Pulmonary artery endothelial cell (primary cell): ENCODE measurements at places on chromosomes 4 and X. TPM values are rescaled to one million over a fixed set of nuclear protein-coding genes. Genes with fewer than 3 reads are reported as not detected.

GRCh38 chr4:88771883-88772450 is 74.3 kb upstream of the NAP1L5 start:
- no peak for DNase-seq

DNA sequence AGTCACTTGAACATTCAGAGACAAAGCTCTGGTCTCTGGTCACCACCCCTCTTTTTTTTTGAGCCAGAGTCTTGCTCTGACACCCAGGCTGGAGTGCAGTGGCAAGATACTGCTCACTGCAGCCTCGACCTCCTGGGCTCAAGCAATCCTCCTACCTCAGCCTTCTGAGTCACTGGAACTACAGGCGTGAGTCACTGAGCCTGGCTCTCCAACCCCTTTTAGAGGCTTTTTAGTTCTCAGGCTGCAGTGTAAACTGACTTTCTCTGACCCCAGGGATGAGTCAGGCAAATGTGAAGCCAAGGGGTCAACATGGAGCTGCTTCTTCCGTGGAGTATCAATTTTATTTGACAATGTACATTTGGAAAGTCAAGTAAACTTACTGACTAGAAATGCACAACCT is 229.2 kb downstream of the PTTG2 start:
- DNase-seq = no peak

DNA sequence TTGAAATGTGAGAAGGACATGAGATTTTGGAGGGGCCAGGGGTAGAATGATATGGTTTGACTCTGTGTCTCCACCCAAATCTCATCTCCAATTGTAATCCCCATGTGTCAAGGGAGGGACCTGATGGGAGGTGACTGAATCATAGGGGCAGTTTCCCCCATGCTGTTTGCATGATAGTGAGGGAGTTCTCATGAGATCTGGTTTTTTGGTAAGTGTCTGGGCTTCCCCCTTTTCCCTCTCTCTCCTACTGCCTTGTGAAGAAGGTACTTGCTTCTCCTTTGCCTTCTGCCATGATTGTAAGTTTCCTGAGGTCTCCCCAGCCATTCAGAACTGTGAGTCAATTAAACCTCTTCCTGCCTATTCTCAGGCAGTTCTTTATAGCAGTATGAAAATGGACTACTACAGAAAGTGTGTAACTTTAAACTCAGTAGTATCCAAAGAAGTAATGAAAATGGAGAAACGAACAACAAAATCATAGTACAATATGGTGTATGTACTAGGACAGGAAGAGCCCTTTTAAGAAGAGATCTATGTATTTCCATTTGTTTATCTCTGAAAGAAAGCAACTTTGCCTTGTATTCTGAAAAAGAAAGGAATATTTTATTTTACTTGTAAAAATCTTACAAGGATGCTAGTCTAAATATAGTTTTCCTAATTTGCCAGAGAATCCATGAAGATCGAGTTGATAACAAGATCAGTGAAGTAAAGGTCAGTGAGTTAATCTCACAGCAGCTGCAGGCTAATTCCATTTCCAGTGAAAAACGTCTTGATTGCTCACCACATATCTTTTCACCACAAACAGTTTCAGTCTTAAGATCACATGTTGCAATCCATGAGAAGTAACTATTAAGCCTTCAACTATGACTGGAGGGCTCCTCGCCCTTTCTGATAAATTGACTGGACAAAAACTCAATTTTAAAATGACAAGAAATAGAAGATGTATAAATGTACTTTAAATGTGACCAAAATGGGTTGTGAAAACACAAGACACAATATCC is 20.5 kb downstream of the PKD2 start:
- no peak for DNase-seq

GRCh38 chr4:41452484-41453225 is 85.3 kb upstream of the LIMCH1 start:
- no peak for DNase-seq

GRCh38 chr4:69321153-69321729 is 41.0 kb downstream of the UGT2B28 start:
- no peak for DNase-seq

ATP5ME gene
- 124 and 276 TPM in 2 replicates for total RNA-seq

FAM241A gene
- 11.3 and 12.2 TPM in 2 replicates for total RNA-seq

GRCh38 chr4:180028682-180029081 is 2214.5 kb upstream of the TENM3 start:
- DNase-seq = no peak

GRCh38 chr4:74884266-74884665 is 48.6 kb upstream of the PARM1 start:
- DNase-seq = no peak

- peak; percentile 60 for DNase-seq
These were observed at the start of gene BCORL1 for GRCh38 chrX:129982300-129983251. BCORL1 (plus strand) TSS chrX:129982635; CDS start chrX:130005232, 22,597 bp downstream.

SCRG1 gene
- total RNA-seq = not detected in 2 replicates

- DNase-seq = no peak
These were observed 105.8 kb upstream of the EGFL6 start for GRCh38 chrX:13463608-13464007.

SNCA gene
- total RNA-seq = 120 and 211 TPM in 2 replicates

- no peak for DNase-seq
These were observed 4.4 kb upstream of the FBXW7 start for GRCh38 chr4:152540293-152540674.

STK26 gene
- total RNA-seq = 0.33 and 7.7 TPM in 2 replicates

GRCh38 chr4:113645771-113646441 is 115.6 kb downstream of the CAMK2D start:
- peak; percentile 45 for DNase-seq

DNA sequence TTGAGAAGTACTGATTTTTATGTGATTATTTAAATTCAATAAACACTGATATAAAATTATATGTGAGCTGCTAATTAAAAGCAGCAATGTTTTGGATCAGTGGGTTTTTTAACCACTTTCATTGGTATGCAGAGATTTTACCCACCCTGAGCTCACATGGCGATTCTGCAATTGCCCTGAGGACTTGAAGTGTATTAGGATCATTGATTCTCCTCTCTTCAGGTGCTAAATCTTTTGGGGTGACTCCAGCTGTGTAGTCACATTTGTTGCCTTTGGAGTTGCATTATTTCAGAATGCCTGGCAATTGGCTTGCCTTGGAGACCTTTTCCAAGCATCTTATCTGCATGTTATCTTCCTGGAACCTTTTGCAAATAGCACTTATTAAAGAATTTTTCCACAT is 51.3 kb downstream of the UGT8 start:
- no peak for DNase-seq

GRCh38 chrX:28586286-28586685 is 960 bp upstream of the IL1RAPL1 start:
- no peak for DNase-seq

CENPVL2 gene
- not detected in 2 replicates for total RNA-seq

GRCh38 chr4:150664935-150665334 is 83.0 kb downstream of the MAB21L2 start:
- peak; percentile 44 for DNase-seq

DNA sequence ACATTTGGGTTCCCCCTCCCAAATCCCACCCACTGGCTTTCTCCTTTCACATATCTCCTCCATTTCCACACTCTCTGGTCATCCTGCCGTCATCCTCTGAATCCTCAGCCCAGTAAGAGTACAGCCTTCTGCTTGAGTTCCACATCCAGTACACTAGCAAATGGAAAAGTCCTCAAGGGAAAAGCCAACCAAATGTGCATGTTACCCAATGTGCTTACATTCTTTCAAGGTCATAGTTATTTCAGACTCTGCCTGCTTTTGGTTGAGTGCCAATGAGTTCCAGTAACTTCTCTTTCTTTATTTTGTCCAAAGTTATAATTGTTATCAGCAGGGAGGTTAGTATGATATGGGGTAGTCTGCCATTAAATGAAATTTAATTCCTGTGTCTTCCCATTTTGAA is 78.1 kb downstream of the SRPX start:
- no peak for DNase-seq

DNA sequence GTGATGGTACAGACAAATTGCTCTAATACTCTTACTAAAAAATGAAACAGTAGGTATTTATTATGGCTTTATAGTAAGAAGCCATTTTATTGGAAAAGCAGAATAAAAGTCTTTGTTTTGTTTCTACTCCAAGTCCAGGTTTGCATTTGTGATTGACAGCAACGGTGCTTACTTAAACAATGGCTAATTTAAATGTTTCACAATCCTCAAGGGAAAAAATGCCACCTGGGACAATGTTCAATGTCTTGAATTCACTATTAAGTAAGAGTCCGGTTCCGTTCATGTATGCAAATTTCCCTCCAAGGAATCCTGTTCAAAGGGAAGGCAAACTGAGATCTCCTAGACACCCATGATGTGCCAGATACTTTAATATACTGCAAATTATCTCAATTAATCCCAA is 123.6 kb downstream of the RBM47 start:
- no peak for DNase-seq

ARR3 gene
- total RNA-seq = not detected in 2 replicates

GRCh38 chr4:8182294-8182693 is 16.8 kb upstream of the SH3TC1 start:
- DNase-seq = no peak

- no peak for DNase-seq
These were observed 52.5 kb upstream of the INTU start for GRCh38 chr4:127580300-127580699.

DNA sequence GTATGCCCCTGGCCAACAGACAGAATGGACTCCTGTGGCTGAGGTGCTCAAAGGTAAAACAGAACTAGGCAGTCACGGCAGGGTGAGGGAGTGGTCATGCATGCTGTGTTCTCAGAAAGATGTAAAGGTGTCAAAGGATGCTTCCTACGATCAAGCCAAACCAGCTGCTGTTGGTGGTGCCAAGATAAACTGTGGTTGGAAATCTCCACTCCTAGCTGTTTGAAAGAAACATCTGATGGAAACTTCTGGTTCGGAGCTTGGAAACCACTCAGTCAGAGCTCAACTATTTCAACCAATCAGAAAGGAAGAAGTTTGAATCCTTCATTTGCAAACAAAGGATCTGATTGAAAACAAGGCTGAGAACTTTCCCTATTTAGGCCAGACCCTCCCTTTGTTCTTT is 68.5 kb upstream of the DDX60 start:
- DNase-seq = no peak

GRCh38 chr4:169183581-169183980 is 87.2 kb downstream of the SH3RF1 start:
- DNase-seq = no peak

TRO gene
- total RNA-seq = 1.6 and 7.2 TPM in 2 replicates

DNA sequence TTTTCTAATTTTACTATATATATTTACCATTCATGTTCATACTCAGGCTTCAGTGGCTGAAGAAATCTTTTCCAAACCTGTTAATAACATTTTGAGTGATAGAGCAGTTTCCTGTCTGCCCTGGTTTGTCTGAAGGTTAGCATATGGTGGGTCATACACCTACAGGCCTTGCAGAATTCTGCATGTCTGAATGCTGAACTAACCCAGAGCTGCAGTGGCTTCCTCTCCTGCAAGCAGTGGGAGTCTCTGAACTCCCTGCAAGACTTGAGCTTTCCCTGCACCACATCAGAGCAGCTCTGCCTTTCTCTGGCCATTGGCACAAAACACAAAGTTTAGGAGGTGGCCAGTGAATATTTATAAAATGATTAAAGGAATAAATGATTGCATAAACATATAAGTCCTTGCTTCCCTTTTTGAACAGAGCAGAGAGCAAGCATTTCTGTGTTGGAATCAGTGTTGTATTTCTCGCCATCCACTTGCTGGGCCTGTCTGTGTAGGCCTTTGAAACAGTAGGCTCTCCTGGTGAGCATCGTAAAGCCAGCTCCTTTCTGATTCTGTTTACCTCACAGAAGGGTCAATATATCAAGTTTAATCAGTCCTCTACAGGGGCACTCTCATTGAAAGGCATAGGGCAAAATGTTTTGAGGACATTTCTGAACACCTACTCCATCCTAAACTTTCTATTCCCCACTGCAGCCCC is 15.0 kb upstream of the UNC5C start:
- no peak for DNase-seq

- no peak for DNase-seq
These were observed 244.3 kb downstream of the CBR4 start for GRCh38 chr4:168765726-168766125.

- no peak for DNase-seq
These were observed 516.8 kb upstream of the ADGRL3 start for GRCh38 chr4:60683357-60683756.

DNA sequence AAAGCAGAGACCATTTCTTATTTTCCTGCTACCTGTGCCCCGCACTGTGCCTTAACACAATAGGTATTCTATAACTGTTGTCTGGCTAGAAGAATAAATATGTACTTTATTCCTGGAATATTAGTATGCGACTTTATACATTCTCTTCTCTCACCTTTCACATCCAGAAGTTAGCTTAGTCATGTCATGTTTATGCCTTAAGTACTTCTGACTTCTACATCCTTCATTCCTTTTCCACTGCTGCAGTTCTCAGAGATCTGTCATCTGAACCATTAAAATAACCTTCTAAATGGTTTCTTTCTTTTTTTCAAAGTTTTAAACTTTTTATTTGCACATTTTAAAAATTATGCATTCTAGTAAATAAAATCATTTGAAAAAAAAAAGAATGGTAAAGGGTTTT is 34.4 kb downstream of the KIF4A start:
- no peak for DNase-seq

- DNase-seq = no peak
These were observed 366.6 kb upstream of the CLNK start for GRCh38 chr4:11051181-11051580.
